Fibroblast of the aortic adventitia (primary cell): ENCODE measurements at places on chromosomes 6 and 20.

- DNase-seq, result no peak
Measured at GRCh38 chr6:18352842-18353241, 34.3 kb upstream of the RNF144B start.

GRCh38 chr20:8663424-8663823 is 405.5 kb upstream of the PLCB4 start:
- no peak for DNase-seq

GRCh38 chr6:53584726-53585125 is 39.8 kb upstream of the GCLC start:
- DNase-seq, result no peak

DNA sequence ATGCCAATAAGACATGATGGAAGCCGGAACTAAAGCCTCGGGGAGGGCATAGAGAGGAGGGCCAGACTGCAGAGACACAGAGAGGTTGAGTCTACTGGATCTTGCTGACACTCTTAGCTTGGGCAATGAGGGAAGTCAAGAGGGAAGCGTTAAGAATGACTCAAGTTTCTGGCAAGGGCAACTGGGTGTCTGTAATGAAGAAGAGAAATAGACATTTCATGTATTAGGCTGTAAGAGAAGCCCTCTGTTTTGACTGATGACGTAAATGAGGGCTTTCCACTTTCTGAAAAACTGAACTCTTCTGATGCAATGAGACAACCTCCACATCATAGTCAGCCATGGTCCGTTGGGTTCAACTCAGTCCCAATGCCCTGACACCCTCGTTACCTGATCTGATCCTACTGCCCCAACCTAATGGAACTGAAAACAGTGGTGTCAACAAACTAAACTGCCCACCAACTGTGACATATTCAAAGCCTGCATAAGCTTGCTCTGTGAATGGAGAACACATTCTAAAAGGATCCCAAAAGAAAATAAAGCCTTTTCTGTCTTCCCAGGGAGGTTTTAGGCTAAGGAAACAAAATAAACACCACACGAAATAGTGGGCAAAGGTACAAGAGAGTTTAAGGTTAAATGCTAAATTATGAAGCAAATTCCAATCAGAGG is 45.8 kb upstream of the PNRC1 start:
- DNase-seq, result peak; percentile 96

DNA sequence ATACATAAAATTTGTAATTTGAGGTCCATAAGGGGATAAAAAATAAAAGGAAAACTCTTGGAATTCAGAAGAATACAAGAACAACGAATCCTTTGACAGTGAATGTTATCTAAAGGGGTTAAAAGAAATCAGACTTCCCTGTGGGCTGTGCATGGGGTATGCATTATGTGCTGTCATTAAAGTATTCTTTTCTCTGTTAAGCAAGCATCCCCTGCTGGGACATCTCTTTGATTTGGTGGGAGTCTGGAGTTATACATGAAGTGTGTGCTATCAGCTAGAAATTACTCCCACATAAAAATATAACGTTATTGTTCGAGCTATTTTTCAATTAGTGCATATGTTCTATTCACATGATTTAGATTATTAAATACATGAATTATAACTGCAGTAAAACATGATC is 195.2 kb downstream of the CENPW start:
- DNase-seq, result no peak

DNA sequence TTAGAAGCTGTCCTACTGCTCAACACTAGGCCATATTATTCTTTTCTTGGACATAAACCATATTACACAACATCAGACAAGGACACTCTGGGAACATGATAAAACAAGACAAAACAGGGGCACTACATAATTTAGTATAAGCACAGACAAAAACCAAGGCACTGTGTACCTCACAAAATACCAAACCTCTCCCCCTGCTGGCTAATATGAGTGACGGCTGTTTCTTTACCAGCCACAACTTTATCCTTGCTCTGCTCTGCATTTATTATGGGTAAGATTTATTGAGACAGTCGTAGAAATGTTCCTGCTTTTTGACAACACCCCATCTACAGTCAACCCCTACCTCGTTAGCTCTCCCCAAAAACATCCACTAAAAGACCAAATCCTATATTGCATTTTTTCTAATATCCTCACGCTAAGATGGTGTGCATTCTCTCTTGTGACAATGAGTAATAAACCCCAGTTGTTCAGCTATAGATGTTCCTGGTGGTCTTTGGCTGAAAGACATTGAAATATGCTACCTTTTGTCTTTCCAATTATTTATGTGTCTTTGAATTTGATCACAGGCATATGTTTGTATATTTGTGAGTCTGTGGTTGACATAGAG is 23.8 kb upstream of the POLR1H start:
- peak; percentile 22 for DNase-seq

GRCh38 chr6:65191471-65191870 is 515.6 kb downstream of the EYS start:
- DNase-seq, result no peak

- no peak for DNase-seq
Measured at GRCh38 chr6:137699031-137699683, 167.9 kb upstream of the TNFAIP3 start.

DNA sequence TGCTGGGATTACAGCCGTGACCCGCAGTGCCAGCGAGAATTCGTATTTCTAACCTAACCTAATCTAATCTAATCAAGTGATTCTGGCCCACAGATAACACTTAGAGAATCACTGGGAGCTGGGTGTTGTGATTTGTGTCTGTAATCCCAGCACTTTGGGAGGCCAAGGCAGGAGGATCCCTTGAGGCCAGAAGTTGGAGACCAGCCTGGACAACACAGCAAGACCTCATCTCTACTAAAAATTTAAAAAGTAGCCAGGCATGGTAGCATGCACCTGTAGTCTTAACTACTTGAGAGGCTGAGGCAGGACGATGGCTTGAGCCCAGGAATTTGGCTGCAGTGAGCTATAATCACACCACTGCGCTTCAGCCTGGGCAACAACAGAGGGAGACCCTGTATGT is 21.4 kb upstream of the NCOA3 start:
- no peak for DNase-seq

DNA sequence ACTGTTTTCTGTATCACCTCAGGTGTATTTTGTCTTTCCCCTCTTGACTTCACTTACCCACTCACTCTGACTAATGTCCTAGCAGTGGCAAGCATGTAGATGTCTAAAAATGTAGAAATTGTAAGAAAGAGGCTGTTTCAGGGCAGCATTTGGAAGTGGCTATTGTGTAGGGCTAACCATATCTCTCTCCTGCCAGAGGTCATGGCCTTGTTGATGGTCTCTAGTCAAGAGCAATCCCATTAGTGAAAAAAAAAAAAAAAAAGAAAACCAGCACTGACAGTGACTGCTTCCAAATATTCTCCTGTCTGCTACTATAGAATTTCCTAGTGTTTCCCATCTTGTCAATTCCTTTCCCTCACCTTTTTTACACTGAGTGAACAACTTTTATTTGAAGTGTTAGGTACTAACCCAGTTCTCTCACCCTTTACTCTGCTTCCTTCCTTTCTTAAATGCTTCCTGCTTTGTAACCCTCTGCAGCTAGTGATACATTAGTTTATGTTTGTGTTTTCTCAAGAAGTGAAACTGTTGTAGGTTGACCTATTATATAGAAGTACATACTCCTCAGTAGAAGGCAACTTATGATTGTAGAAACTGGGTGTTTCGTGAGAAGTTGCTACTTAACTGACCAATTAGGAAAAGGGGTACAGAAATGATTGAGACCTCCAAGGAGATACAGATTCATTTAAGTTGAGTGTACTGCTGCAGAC is 174.1 kb upstream of the PTPRK start:
- DNase-seq, result no peak

- DNase-seq, result no peak
Measured at GRCh38 chr6:79634491-79635231, 3.5 kb downstream of the SH3BGRL2 start.

- DNase-seq, result no peak
Measured at GRCh38 chr20:19451923-19452295, 239.5 kb downstream of the SLC24A3 start.

DNA sequence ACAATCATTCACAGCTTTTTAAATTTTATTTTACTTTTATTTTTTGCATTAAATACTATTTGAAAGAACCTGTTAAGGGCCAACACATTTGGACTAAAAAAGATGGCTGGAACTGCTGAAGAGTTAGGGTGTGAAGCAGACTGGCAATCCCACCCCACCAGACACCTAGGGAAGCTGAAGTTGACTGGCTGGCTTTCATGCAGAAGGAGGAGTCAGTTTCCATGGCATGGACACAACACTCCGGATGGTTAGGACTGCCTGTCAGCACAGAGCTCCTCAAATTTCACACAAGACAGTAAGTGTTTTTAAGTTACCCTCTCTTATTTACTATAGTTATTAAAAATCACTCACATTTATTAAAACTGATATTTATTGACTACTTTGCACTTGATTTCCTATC is at the start of gene ANKRD66:
Gene ANKRD66 (plus strand): TSS at position 238 of the 400 bp plus-strand sequence. CDS start 5,016 bp downstream, outside the sequence.
- DNase-seq, result no peak

GRCh38 chr6:128403618-128404444 is 116.6 kb downstream of the PTPRK start:
- DNase-seq, result no peak

DNA sequence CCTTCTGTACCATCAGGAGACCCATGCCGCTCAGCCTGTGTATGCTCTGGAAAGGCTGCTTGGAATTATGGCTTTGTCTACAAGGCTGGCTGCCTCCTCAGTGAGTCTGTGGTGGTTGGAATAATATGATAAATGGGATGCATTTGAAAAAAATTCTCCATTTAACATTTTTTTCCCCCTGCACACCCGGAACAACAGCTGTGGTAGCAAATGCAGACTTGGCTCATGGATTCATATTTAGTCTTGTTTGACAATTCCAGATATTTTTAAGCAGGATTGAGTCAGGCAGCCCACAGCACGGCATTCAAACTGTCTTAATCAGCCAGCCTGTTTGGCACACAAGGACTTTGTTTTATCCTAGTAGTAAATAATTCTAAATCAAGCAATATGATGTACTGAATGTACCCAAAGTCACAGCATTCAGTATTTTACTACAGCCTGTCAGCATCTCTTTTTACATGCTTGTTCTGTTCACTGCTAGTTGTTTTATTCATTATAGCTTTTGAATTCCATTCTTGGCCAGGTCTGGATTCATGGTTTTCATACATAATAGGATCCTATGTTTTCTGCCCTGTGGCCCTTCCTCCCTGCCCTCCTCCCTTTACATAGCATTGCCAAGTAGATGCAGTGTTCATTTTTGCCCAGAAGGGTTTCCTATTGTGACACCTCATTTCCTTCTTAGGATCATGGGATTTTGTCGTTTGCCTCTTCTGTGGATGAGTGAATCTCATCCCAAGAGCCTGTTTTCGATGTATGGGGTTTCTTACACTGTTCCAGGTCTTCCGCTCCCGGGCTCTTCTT is 68.1 kb downstream of the LRRC1 start:
- peak; percentile 72 for DNase-seq

GRCh38 chr20:4949833-4950178 is 51.5 kb downstream of the SLC23A2 start:
- peak; percentile 71 for DNase-seq

- no peak for DNase-seq
Measured at GRCh38 chr6:11130605-11131004, 19.1 kb upstream of the ERVFRD-1 start.

GRCh38 chr20:51385646-51386530 is 156.6 kb downstream of the NFATC2 start:
- peak; percentile 45 for DNase-seq

GRCh38 chr6:2877960-2878359 is 25.1 kb downstream of the SERPINB9 start:
- no peak for DNase-seq

DNA sequence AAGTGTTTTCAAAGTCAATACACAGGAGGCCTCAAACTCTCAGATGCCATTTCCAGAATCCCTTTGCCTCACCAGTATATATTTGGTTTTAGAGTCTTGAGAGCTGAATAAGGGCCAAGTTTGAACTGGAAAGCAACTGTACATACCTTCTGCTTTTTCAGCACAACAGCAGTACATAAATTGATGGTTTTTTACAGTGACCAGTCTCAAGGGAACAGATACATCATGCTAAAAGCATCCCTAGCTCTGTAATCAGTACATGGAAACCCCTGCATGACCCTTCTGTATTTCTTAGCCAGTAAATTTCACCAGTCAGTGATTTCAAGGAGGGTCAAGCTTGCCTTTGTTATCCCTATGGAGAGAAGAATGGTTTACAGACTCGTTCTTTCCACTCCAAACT is 40.6 kb upstream of the ECHDC1 start:
- DNase-seq, result peak; percentile 91

DNA sequence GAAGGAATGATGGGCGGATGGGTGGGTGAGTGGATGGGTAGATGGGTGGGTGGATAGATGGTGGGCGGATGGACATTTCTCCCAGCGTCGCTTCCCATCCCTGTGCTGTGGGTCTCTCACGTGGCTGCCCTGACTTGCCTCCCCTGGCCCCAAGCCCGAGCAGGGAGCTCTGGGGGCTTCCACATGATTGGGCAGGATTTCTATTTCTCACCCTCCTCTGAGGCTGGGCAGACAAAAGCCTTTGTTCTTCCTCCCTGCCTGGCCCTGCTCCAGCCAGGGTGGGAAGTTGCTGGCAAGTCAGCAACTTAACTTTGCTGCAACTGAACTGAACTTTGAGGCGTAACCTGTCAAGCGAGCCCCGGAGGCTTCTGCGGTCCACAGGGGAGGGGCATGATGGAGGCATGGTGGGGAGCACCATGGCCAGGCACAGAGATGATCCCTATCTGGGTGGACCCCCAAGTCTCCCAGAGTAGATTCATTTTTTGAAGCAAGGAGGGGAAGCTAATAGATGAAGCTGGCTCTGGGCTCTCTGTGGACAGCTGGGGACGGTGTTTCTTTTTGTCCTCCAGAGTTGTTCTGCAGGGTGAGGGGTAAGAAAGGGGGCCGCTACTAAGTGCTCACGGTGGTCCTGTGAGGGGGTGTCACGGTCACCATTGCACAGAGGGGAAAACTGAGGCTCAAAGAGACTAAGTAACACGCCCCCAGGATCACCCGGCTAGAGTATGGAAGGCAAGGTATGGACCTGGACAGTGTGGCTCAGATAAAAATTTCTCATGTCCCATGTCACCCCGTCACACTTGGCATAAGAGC is 140.1 kb downstream of the CEBPB start:
- no peak for DNase-seq

GRCh38 chr20:34710568-34710839 is 6.4 kb downstream of the TP53INP2 start:
- no peak for DNase-seq

GRCh38 chr20:17227669-17228623 is 1.1 kb downstream of the PCSK2 start:
- DNase-seq, result no peak

- DNase-seq, result peak; percentile 80
Measured at GRCh38 chr6:16690608-16691142, 70.6 kb downstream of the ATXN1 start.

- no peak for DNase-seq
Measured at GRCh38 chr20:58712151-58712791, 19.7 kb downstream of the NPEPL1 start.

GRCh38 chr6:108598305-108598863 is 37.7 kb downstream of the FOXO3 start:
- peak; percentile 74 for DNase-seq
